ENCODE measurements at places on chromosomes 1 and 21.

DNA sequence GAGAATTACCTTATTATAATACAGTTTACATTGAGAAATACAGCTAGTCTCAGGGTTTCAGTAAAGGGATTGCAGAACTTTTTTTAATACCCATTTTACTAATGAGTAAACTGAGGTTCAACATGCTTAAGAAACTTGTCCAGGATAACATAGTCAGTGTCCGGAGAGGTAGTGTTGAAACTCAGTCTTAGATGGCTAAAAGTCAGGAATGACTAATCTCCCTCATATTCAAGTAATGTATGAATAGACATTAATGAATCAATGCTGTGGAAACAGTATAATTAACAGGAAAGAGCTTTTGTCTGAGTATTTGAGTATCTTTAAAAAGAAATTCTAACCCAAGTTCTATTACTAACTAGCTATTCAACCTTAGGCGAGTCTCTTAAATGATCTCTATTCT, 397.6 kb downstream of the PLA2G4A start:
- no peak for DNase-seq

GRCh38 chr1:154206196-154206595, at the start of gene CFAP141:
Gene CFAP141 (minus strand): TSS chr1:154206333. CDS start chr1:154206307, 26 bp downstream.
- no peak for DNase-seq

GRCh38 chr1:156080241-156080862, 1.9 kb downstream of the MEX3A start:
- DNase-seq = no peak

DNA sequence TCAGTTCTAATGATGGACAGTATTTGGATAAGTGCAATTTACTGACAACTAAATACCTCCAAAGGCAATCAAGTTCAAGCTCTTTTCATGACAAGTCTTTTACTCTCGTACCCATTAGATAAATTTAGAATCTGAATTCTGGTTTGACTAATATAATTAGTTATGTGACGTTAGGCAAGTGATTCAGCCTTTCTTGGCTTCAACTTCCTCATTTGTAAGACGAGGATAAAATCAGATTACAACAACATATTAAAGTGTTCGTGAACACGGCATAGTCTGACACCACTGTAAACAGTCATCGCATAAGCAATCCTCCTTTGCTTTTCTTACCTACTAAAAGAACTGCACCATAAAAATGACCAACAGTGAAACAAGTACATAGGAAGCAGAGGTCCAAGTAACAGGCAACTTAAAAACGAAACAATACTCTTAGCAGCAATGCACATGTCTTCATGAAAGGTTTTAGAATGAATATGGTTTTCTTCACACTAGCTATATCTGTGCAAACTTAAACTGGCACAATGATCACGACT, 25.7 kb downstream of the COA6 start:
- no peak for DNase-seq

DNA sequence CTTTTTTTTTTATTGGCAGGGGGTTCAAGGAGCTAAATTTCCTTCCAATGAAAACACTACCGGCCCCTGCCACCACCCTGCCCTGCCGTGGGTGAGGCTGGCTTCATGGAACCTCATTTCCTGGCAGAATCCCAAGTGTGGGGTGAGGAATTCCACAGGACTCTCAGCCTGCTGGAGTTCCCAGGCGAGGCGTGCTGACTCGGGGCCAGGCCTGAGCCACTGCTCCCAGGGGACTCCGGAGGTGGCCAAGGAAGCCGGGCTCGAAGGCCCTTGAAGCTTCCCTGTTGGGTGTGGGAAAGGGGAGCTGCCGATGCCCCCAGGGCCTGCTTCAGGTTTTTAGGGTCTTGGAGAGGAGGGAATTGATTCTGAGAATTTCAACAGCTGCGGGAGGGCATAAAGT, 95.3 kb upstream of the ACTRT2 start:
- no peak for DNase-seq

- DNase-seq = no peak
Measured at GRCh38 chr1:87362834-87363426, 34.2 kb downstream of the LMO4 start.

DNA sequence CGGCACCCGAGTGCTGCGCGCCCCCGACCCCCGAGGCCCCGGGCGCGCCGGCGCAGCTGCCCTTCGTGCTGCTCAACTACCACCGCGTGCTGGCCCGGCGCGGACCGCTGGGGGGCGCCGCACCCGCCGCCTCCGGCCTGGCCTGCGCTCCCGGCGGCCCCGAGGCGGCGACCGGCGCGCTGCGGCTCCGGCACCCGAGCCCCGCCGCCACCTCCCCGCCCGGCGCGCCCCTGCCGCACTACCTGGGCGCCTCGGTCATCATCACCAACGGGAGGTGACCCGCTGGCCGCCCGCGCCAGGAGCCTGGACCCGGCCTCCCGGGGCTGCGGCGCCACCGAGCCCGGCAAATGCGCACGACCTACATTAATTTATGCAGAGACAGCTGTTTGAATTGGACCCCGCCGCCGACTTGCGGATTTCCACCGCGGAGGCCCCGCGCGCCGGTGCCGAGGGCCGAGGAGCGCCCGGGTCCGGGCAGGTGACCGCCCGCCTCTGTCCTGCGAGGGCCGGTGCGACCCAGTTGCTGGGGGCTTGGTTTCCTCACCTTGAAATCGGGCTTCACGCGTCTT, 49.0 kb downstream of the SIM2 start:
- no peak for DNase-seq

GRCh38 chr1:169765580-169766331, 29.0 kb downstream of the METTL18 start:
- no peak for DNase-seq

DNA sequence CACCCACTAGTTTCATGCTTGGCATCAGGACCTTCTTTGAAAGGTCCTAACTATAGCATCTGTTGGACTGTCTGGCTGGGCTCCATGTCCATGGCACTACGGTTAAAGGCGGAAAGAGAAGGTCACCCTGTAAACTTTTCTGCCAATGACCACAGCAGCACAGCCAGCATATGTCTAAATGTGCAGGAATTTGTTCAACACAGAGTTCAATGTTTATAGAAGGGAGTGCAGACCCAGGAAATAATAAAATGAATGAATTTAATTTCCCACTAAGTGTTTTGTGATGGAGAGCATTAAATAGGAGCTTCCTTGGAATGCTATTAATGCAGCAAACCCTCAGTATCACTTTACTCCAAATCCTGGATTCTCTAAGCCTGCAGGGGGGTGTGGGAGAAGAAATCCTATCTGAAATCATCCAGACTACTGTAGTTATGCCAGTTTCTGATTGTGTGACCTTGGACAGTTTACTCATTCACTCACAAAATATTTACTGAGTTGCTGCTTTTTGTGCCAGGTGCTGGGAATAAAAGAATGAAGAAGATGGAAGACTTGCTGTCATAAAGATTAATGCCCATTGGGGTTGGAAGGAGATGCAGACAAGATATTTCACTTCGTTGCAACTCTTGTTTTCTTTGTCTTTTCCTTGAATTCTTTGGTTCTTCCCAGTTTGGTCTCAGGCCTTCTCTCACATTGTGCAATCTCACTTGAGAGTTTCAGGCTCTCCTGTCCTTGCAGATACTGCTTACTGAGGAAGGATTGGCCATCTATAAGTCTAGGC, 195.0 kb downstream of the ROR1 start:
- DNase-seq = no peak

DNA sequence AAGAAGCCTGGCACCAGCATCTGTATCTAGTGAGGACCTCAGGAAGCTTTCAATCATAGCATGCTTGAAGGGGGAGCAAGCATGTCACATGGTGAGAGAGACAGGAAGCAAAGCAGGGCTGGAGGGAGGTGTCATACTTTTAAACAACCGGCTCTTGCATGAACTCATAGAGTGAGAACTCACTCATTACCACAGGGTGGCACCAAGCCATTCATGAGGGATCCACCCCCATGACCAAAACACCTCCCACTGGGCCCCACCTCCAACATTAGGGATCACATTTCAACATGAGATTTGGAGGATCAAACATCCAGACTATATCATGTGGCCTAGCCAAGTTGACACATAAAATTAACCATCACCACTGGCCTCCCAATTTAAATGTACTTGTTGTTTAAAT, 125.1 kb upstream of the KCND3 start:
- no peak for DNase-seq

DNA sequence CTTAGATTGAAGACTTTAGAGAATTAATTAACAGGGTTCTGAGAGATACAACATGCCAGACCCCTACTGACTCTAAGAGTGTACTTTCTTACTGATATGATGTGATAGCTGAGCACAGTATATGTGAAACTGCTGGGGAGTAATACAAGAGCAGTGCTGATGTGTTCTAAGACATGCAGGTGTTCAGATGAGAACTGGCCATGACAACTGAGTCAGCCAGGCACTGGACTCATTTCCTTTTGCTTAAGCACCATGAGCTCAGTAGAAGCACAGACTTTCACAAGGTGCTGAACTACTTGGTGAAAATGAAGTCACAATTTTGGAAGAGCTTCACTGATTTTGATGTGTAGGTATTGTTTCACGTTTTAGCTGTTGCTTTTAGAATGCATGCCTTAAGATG, 15.9 kb upstream of the POGZ start:
- no peak for DNase-seq
